T-helper 1 cell (primary cell): ENCODE measurements at places on chromosomes 7 and 10.

GRCh38 chr10:68603766-68604165, 43.6 kb downstream of the TET1 start:
- DNase-seq = no peak

DNA sequence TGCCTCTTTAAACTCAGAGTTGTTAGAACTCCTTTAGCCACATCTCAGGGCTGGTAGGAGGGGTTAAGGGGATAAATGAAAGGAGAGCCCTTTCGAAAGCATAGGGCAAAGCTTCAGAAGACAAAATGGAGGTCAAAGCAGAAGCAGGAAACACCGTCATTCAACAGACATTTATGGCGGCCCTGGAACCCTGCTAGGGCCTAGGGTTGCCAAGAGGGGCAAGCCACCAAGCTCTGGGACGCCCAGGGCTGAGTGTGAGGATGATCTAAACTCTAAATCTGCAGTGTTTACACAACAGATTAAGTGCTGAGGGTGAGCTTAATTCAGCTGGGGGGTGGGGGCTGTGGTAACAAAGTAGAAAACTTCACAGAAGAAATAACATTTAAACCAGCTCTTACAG, 79.0 kb upstream of the NFE2L3 start:
- DNase-seq = no peak

DNA sequence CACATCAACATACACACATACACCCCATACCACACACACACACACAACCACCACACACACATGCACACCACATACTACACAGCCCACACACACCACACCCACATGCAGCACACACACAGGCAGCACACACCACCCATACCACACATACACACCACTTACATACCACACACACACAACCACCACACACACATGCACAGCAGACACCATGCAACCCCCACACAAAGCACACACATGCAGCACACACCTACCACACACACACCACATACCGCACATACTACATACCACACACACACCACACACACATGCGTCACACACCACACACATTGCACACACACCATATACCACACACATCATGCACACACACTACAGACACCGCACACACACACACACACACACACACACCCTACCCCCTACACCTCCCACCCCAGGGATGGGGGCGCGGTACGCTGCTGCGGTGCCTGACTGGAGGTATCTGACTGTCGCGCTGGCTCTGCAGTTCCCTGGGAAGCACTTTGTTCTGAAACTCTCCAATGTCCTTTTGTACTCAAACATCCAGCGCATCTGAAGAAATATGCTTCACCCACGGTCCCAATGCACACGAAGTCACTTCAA, 5.4 kb upstream of the TRPV6 start:
- DNase-seq = no peak

- DNase-seq = no peak
Observed at GRCh38 chr10:105192861-105193260, 551.8 kb downstream of the SORCS3 start.
